GM04503 (cell line): ENCODE measurements at places on chromosomes 6 and 20.

GRCh38 chr20:50172347-50173013, 18.1 kb upstream of the CEBPB start:
- peak; percentile 18 for DNase-seq

DNA sequence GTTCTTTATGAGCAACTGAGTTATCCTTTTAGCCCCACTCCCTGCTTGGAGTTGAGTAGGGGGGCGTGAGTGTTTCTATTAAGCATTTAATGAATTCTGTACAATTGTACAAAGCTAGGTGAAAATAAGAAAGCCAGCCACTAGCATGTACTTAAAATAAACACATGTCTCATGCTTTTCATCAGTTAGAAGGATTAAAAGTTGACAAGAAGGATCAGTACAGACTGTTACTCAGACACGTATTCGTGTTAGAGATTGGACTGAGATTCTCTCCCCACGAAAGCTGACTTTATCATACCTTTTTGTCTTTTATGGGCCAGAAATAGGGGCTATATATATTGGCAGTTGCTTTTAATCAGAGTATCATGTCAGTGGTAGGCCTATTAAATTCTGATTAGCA, 1.7 kb downstream of the HSF2 start:
- no peak for DNase-seq

- no peak for DNase-seq
Measured at GRCh38 chr20:846894-847278, 13.4 kb downstream of the FAM110A start.

GRCh38 chr6:76553256-76553655, 480.8 kb upstream of the IMPG1 start:
- DNase-seq: no peak

GRCh38 chr6:82118150-82118562, 129.4 kb downstream of the IBTK start:
- DNase-seq: no peak

DNA sequence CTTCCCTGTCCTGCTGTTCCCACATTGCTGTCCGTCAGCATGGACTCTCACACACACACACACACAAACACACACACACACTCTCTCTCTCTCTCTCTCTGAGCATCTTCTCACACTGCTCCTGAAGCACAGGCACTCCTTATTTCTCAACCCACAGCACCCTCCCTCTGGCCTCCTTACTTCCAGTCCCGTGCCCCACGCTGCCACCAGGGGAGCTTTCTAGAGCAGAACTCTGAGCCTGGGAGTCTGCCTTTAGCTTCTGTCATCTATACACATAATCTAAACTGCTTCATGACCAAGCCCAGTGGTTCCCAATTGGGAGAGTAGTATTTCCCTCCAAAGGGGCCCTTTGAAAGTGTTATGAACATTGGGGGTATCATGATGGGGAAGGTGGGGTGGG, 29.1 kb downstream of the HECA start:
- no peak for DNase-seq

DNA sequence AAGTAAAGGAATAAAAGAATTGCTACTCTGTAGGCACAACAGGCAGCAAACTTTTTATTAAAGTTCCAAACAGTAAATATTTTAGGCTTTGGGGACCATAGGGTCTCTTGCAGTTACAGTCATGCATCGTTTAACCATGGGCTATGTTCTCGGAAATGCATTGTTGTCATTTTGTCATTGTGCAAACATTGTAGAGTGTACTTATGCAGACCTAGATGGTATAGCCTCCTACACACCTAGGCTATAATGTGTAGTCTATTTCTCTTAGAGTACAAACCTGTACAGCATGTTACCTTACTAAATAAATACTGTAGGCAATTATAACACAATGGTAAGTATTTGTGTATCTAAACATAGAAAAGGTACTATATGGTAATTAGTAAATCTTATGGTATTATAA, 54.7 kb downstream of the CDS2 start:
- DNase-seq: no peak

GRCh38 chr6:165055231-165055630, 254.2 kb downstream of the C6orf118 start:
- DNase-seq: no peak

DNA sequence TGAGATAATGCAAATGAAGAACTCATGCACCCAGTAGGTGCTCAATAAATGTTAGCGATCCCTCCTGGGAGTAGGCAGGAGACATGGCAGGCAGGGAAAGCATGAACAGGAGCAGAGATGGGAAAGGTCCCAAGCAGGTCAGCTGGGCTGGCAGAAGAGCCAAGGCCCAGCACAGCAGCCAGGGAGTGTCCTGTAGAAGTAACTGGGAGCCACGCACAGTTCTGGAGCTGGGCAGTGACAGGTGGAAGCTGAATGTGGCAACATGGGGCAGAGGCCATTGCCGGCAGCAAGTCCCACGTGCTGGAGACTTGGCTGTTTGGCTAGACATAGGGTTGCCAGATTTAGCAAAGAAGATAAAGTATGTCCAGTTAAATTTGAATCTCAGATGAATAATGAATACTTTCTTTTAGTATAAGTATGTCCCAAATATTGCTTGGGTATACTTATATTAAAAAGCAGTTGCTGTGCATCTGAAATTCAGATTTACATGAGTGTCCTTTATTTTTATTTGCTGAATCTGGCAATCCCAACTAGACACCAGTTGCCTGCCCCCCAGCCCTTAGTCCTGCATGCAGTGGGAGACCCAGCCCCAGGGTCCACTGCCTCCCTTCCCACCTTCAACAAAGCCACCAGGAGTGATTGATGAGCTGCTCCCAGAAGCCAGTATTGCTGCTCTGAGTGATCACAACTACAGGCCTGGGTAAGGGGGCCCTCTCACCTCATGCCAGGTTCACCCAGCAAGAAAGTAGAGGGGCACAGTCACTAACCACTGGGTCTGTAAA, 3.7 kb upstream of the LPIN3 start:
- DNase-seq: no peak

GRCh38 chr6:19835605-19836004, 1.6 kb upstream of the ID4 start:
- no peak for DNase-seq

- DNase-seq: no peak
Measured at GRCh38 chr6:161220346-161220745, 53.5 kb downstream of the AGPAT4 start.

DNA sequence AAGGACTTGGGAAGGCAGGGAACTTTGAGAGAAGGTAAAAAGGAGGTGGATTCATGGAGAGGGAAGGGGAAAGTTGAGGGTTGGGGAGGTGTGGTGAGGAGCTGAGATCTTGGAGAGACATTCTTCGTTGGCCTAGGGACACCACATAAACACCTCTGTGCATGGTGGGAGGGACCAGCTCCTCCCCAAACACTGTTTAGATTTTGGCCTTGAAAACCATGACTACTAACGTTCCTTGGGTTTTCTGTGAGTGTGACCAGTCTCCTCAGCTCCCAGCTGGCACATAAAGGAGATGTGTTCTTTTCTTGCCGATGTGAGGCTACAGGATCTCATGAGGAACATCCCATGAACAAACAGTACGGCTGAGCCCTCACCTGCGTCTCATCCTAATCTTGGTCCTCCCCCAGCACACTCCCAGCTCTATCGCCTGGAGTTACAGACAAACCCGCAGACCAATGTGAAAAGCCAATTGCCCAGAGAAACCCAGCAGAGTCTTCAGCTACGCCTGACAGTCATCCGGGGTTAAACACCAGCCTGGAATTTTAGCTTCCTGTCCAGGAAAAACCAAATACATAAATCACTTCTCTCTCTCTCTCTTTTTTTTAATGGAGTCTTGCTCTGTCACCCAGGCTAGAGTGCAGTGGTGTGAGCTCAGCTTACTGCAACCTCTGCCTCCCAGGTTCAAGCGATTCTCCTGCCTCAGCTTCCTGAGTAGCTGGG, 22.0 kb upstream of the DDR1 start:
- no peak for DNase-seq

- DNase-seq: no peak
Measured at GRCh38 chr6:34391786-34392496, 528 bp downstream of the NUDT3 start.

GRCh38 chr6:148649454-148649963, 97.3 kb upstream of the UST start:
- DNase-seq: no peak

- DNase-seq: no peak
Measured at GRCh38 chr20:41086402-41087324, 50.7 kb upstream of the PLCG1 start.
